ENCODE measurements at places on chromosomes 7 and 10. TPM values are rescaled to one million over a fixed set of nuclear protein-coding genes. Genes with fewer than 3 reads are reported as not detected.

The OR2A7 gene
- polyA plus RNA-seq = 2.0 TPM

The DPYSL4 gene
- polyA plus RNA-seq = 3.6 TPM

The MINDY3 gene
- 22.3 TPM for polyA plus RNA-seq

The UCN3 gene
- polyA plus RNA-seq = not detected

The C7orf57 gene
- not detected for polyA plus RNA-seq

The ARHGAP22 gene
- 1.5 TPM for polyA plus RNA-seq

The NME8 gene
- not detected for polyA plus RNA-seq

- DNase-seq = no peak
These were observed 30.4 kb upstream of the TARP start for GRCh38 chr7:38303866-38304265.

DNA sequence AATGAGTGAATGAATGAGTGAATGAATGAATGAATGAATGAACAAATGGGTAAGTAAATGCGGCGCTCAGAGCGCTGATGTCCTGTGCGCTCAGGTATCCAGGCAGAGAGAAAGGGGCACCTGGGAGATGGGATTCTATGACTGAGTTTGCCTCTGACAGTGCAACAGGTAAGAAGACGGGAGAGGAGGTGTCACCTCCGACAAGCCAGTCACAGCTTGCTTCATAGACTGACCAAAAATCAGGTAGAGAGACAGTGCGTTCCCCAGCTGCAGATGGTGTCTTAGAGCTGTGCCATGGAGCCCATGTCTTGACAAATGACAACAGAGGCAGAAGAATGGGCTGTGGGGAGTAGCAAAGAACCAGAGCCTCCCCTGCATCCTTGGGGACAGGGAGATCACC lies 327.3 kb downstream of the FGFR2 start:
- DNase-seq = no peak

- DNase-seq = no peak
These were observed 266.3 kb upstream of the ZMIZ1 start for GRCh38 chr10:78802431-78802830.

GRCh38 chr7:77239471-77239870 lies 39.9 kb upstream of the FGL2 start:
- DNase-seq = no peak

DNA sequence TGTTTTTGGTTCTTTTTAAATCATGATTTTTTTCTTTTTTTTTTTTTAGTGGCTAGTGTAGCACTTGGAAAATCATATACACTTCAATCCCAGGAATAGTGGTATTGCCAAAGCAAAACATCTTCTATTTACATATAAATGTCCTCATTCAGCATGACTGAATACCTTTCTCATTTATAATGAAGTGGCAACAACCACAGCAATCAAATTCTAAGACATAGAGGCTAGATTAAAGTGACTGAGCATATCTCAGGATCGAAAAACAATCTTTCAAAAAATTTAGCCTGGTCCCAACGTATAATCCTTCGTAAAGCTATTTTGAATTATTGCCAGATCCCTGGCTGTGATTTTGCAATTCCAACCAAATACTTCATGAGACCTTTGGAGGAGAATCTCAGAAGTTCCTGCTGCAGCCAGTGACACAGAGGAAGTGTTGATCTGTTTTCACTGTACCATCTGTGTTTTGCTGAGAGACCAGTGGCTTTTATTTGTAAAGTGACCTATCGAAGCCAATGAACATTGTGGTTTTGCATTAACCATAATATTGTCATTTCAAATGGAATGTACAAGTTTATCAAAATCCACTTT lies 29.8 kb upstream of the SP8 start:
- no peak for DNase-seq

GRCh38 chr10:16887565-16887964 lies 70.3 kb upstream of the RSU1 start:
- DNase-seq = peak; percentile 65

- DNase-seq = no peak
These were observed 36.3 kb upstream of the PDK4 start for GRCh38 chr7:95632609-95633008.

GRCh38 chr7:51025668-51026067 lies 243.0 kb upstream of the GRB10 start:
- DNase-seq = no peak

- no peak for DNase-seq
These were observed 31.0 kb downstream of the GLRX3 start for GRCh38 chr10:130167193-130167592.

- no peak for DNase-seq
These were observed 145.2 kb upstream of the KLF14 start for GRCh38 chr7:130879191-130879590.

- no peak for DNase-seq
These were observed 69.7 kb upstream of the EMX2 start for GRCh38 chr10:117472872-117473271.

DNA sequence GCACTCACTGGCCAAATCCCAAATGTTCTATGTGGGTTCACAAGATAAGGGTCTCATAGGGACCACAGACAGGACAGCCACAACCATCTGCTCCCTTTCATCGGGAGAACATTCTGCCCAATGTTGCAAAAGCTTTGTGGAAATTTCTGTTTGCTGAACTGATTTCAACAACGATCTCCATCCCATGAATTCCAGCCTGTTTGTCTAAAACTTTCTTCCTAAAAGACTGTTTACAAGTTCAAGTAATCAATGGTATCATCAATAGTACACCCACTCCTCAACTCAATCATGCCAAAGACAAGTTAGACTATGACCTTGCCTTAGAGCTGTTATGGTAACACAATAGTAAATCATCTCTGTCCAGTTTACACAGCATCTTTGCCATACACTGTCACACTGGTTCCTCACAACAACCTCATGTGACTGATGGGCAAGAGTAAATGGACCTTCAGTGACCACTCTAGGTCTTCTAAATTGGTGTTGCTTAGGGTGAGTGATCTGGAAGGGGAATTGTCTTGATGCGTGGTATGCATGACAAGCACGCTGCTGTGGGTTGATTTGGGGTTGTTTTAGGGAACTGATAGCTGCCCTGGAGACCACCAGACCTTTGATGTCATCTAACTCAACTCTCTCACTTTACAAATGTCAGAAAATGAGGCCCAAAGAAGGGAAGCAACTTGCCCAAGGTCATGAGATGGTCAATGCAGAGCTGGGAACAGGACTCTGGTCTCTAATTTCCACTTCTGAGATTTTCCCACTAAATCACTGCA lies 95.1 kb downstream of the PPP1R3C start:
- DNase-seq = no peak

GRCh38 chr7:129764247-129765084 lies 152.9 kb downstream of the NRF1 start:
- DNase-seq = no peak

DNA sequence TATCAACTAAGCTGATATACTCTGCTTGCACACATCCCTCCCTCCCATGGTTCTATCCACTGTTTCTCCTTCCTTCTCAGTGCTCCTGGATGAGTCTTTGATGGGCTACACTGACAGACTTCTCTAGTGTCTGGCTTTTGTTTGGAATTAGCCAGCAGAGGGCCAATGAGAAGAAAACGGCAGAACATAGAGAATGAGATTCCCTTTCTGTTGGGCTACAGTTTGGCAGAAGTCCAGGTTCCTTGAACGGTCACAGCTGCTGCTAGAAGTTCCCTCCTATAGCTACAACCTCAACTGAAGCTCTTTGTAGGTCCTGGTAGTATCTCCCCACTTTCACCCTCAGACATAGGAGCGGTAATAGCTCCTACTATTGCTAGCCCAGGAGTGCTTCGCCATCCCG lies 251.1 kb upstream of the LRRN3 start:
- DNase-seq = peak; percentile 46

DNA sequence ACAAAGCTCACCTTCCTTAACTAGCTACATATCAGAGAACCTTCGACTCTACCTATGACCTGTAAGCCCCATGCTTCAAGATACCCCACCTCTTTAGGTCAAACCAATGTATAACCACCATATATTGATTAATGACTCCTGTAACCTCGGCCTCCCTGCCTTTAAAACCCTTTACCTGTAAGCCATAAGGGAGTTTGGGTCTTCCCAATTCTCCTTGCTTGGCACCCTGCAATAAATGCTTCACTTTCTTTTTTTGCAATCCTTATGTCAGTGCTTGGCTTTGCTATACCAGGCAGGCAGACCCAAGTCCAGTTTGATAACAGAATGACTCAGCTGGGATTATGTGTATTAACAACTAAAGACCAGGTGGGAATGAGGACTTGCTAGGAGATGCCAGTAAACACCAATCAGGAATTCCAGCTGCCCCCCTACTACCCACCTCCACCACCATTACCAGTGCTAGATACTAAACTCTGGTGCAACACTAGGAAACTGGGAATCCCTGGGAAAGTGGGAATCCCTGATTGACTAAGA lies 22.0 kb upstream of the SLC35G1 start:
- no peak for DNase-seq

DNA sequence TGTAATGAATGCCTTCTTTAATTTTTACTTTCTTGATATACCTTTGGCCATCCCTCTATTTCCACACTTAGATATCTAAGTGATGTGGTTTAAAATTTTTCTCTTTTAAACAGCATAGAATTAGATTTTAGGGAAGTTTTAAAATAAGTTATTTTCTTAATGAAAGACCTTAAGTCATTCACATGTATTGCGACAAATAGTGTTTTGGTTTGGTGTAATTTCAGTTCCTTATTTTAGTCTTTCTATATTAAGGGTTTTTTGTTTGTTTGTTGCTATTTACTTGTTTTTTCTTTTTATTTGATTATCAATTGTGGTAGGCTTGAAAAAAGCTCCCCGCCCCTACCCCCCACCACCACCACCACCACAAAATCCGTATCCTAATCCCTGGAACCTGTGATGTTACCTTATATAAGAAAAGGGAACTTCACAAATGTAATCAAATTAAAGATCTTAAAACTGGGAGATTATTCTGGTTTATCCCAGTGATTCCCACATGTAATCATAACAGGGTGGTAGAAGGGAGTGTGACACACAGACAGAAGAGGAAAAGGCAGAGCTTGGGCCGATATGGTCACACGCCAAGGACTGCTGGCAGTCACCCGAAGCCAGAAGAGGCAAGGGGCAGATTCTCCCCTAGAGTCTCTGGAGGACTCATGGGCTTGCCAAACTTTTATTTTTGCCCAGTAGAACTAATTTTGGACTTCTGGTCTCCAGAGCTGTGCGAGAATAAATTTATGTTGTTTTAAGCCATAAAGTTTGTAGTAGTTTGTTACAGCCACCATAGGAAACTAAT lies 149.7 kb downstream of the NPSR1 start:
- DNase-seq = no peak

- DNase-seq = no peak
These were observed 40.2 kb downstream of the FAS start for GRCh38 chr10:89030791-89031190.

DNA sequence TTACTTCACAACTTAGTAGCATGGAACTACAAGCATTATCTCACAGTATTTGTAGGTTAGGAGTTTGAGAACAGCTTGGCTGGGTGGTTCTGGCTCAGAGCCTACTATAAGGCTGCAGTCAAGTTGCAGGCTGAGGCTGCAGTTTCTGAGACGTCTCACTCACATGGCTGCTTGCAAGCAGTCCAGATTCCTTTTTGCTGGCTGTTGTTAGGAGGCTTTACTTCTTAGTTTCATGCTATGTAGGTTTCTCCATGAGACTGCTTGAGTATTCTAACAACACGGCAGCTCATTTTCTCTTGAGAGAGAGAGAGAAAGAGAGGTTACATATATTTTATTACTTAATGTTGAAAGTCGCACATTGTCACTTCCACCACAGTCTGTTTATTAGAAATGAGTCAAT lies 1073.9 kb downstream of the NXPH1 start:
- DNase-seq = peak; percentile 12
